ENCODE measurements at places on chromosomes 7 and 10.

DNA sequence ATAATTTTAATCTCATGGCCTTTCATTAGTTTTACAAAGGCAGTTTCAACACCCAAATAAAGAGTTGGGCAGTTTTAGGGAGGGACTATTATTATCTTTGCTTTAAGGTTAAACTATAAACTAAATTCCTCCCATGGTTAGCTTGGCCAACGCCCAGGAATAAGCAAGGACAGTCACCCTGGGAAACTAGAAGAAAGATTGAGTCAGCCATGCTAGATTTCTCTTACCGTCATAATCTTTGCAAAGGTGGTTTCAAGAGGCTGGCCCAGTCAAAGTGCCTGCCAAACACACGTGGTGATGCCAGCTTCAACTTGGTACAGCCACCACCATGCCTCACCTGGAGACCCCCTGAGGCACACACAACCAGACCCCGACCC lies 317.4 kb upstream of the SP8 start:
- no peaks in the 10 kb centered on the region for H3K36me3 ChIP-seq
- no peaks in the 10 kb centered on the region for H3K27me3 ChIP-seq
- H3K4me1 ChIP-seq, result no peaks in the 10 kb centered on the region
- H3K4me3 ChIP-seq, result no peak overlapping the region

DNA sequence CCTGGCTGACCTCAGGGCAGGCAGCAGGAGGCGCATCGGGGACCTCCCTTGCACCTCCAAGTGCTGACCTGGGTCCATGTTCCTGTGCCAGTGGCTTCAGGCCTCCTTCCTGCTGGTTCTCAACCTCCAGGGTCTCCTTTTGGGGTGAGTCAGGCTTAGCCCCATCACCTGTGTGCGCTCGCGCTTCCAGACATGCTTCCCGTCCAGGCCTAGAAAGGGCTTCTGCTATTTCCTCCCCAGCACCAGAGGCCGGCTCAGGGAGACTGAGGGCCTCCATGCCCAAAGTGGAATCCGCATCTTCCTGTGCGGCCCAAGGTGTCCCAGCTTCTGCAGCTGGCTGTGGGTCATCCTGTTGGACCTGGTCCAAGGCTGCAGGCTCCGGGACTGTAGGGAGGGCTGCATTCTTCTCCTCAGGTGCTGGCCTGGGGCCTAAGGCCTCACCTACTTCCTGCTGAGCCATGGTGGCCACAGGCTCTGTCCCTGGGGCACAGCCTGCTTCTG lies 5.9 kb downstream of the NACAD start:
- no peak overlapping the region for H3K27ac ChIP-seq
- peaks cover under 1% of the 10 kb centered on the region for H3K4me1 ChIP-seq
- H3K4me3 ChIP-seq, result no peak overlapping the region
- DNase-seq, result no peak

DNA sequence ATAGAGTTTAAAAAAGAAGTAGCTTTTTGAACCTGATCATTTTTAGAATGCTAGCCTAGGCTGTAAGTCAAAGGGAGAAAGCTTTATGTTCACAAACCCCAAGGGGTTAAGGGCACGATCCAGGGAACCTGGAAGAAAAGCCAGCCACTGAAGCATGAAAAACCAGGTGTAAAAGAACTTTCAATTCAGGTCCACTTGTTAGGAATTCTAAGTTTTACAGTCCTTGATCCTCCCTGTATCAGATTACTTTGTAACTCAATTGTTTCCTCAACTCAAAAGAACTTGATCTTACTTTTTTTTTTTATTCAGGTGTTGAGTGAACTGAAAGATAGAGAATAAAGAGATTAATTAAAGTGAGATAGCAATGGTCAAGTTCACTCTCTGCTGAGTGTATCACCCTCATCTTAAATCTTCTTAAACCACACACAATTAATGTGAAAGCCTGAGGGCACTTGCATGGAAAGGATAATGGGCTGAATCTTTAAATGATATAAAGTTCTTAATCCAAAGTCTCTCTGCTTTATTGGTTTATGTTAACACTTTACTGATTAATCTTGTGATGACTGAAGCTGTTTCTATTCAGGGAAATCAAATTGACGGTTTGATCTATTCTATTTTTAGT lies 672.2 kb upstream of the LRRN3 start:
- H3K27me3 ChIP-seq, result peaks cover 3% of the 10 kb centered on the region
- H3K36me3 ChIP-seq, result no peaks in the 10 kb centered on the region
- H3K4me1 ChIP-seq, result no peaks in the 10 kb centered on the region
- H3K4me3 ChIP-seq, result no peak overlapping the region
- DNase-seq, result no peak
- H3K27ac ChIP-seq, result no peak overlapping the region

GRCh38 chr7:64045301-64046040 lies at the start of gene ZNF727:
Gene ZNF727 (plus strand): TSS chr7:64045434. CDS start chr7:64045622, 188 bp downstream.
- no peaks in the 10 kb centered on the region for H3K4me1 ChIP-seq
- peaks cover 3% of the 10 kb centered on the region for H3K36me3 ChIP-seq
- peak within 1 kb of the TSS; percentile 76 for H3K27ac ChIP-seq
- H3K4me3 ChIP-seq, result peak within 1 kb of the TSS; percentile 66

DNA sequence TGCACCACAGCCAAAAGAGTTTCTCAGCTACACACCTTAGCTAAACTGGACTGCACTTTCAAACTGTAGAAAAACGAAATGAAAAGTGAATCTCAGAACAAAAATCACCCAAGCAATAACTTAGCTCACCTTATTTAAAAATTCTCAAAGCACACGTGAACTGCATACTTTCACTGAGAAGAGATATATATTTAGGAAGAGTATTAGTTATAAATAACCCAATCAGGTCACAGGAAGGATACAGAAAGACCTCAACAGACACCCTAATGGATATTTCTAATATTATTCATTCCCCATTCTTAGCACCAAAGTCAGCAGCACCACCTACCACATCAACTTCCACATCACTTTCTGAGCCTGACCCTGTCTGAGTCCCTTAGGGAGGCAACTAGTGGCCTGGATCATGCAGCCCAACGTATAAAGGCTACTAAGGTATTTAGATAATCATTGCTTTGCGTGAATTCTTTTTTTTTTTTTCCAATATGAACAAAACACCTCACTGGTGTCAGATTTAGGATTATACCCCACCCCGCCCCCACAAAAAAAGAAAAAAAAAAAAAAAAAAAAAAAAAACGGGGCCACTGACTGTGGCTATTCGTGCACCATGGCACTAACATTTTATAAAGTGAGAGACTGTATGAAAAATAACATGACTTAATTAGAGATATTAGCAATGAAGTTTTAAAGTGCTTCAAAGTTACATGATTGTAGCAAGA lies 2.6 kb downstream of the ABI1 start:
- H3K27ac ChIP-seq, result peak overlapping the region; percentile 94
- peaks cover 48% of the 10 kb centered on the region for H3K4me1 ChIP-seq
- peaks cover 15% of the 10 kb centered on the region for H3K36me3 ChIP-seq
- H3K27me3 ChIP-seq, result peaks cover 2% of the 10 kb centered on the region

DNA sequence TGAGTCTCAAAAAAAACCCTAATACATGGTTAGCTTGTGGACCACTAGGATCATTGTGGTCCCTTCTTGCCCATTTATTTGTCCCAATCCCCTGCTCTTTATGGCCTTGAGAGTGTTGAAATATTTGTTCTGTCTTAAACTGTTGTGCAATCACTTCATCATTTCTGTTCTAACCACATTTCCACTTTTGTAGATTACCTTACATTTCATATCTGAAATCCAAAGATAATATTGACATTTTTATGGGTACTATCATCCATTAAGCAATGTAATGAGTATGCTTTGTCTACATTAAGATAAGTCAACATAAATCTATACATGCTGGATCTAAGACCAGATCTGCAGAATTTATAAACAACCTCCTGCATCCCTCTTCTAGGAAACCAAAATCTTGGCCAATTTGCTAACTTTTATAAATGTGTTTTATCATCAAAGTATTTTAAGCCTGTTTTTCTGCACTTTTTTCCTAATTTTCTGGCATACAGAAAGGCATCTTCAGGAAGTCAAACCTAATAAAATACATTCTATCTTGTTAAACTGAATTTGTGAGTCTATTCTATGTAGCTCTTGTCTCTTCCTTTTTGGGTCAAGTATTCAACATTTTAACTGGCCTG lies 359.4 kb upstream of the CELF2 start:
- H3K4me1 ChIP-seq, result no peaks in the 10 kb centered on the region
- peaks cover 7% of the 10 kb centered on the region for H3K27me3 ChIP-seq
- no peaks in the 10 kb centered on the region for H3K36me3 ChIP-seq
- no peak overlapping the region for H3K27ac ChIP-seq
- no peak for DNase-seq

GRCh38 chr10:32348297-32349198 lies 1.6 kb upstream of the EPC1 start:
- peak overlapping the region; percentile 70 for H3K27ac ChIP-seq
- no peak for DNase-seq
- H3K4me1 ChIP-seq, result peaks cover 73% of the 10 kb centered on the region
- H3K36me3 ChIP-seq, result peaks cover 52% of the 10 kb centered on the region
- peak overlapping the region; percentile 77 for H3K4me3 ChIP-seq

DNA sequence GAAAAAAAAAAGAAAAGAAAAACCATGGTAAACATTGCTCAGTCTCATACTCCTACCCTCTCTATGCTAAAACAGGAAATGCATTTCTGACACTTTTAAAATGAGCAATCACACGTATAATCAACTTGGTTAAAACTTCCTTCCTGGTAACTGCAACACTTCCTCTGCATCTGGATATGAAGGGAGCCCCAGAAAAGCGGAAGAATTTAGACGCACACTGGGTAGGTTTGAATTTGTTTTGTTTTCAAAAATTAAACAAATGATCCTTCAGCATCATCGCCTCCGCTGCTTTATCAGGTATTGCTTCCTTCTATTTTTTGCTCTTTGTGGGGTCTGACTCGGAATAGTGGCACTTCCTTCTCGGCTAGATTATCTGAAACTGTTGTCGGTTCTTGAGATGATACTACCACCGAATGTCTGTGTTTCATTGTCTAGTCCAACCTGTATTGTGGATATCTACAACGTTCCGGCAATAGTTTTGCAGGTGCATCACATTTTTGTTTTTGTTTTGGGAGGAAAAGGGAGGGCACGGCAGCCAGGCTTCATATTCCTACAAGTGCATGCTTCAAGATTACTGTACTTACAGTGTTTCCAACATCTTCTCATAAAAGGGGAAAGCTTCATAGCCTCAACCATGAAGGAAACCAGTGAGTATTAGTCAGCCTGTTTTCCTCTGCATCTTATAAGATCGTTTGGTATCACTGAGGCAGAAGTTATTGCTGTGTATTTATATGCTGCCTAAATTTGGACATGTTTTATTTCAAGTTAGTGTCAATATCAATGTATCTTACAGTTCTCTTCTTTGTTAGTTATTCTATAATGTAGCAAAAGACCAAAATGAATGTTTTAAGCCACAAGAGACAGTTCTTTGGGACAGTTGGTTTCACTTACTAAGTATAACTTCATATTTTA lies at the start of gene PIK3CG:
TSS of gene PIK3CG (plus strand) at position 153 of the 912 bp plus-strand sequence. CDS start 2,280 bp downstream, outside the sequence.
- H3K36me3 ChIP-seq, result peaks cover 39% of the 10 kb centered on the region
- H3K27me3 ChIP-seq, result no peaks in the 10 kb centered on the region
- peaks cover 52% of the 10 kb centered on the region for H3K4me1 ChIP-seq
- H3K27ac ChIP-seq, result peak within 1 kb of the TSS; percentile 94
- peak within 1 kb of the TSS; percentile 86 for H3K4me3 ChIP-seq
- peak; percentile 46 for DNase-seq

DNA sequence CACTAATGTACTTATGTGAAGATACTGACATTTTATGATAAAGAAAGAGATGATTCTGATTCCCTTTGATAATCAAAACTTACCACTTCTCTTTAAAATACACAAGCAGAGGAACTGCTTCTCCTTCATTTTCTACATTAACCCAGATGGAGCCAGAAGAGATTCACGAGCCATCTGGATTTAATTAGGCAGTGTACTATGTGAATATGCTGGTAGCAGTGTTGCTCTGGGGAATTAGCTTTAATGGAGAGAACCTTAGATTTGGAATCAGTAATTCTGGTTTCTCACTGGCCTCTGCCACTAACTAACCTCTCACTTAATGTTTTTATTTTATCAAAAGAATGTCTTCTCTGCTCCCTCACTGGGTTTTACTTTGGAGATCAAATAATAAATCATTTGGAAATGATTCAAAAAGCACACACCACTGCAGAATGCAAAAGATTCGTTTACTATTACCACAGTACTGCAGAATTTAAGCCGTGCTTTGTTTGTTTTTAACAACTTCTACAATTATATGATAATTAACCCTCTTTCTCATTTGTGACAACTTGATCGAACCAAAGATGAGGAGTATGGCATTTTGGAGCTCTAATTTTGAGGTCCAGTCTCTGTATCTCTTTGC lies 77.5 kb upstream of the PHYHIPL start:
- no peak overlapping the region for H3K27ac ChIP-seq
- H3K4me1 ChIP-seq, result no peaks in the 10 kb centered on the region
- DNase-seq, result no peak
- H3K4me3 ChIP-seq, result no peak overlapping the region
- no peaks in the 10 kb centered on the region for H3K36me3 ChIP-seq

GRCh38 chr7:114957444-114957843 lies 35.5 kb downstream of the MDFIC start:
- H3K4me3 ChIP-seq, result no peak overlapping the region
- H3K27me3 ChIP-seq, result no peaks in the 10 kb centered on the region
- DNase-seq, result no peak
- peaks cover 50% of the 10 kb centered on the region for H3K36me3 ChIP-seq
- peaks cover 17% of the 10 kb centered on the region for H3K4me1 ChIP-seq

DNA sequence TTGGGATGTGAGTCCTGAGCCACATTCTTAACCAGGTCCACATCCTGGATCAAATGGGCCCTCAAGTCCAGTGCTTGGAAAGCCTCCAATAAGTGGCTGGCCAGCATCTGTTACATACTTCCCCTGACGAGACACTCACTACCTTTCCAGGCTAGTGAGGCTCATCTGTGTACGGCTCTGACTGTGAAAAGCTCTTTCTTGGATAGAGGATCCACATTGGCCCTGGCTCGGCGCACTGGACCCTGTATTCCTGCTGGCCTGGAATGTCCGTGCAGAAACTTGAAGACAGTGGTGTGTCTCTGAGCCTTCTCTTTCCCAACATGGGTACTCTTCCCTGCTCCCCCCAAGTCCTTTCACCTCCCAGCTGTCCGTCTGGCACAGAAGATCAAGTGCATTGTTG lies 35.5 kb downstream of the MYL10 start:
- H3K4me1 ChIP-seq, result no peaks in the 10 kb centered on the region
- H3K27me3 ChIP-seq, result no peaks in the 10 kb centered on the region
- no peak overlapping the region for H3K4me3 ChIP-seq
- no peak for DNase-seq

GRCh38 chr10:81248886-81249285 lies 626.1 kb upstream of the NRG3 start:
- no peaks in the 10 kb centered on the region for H3K36me3 ChIP-seq
- H3K27me3 ChIP-seq, result no peaks in the 10 kb centered on the region
- H3K4me1 ChIP-seq, result no peaks in the 10 kb centered on the region
- DNase-seq, result no peak

- no peak for DNase-seq
- H3K36me3 ChIP-seq, result no peaks in the 10 kb centered on the region
- peak overlapping the region; percentile 83 for H3K4me3 ChIP-seq
- peaks cover 35% of the 10 kb centered on the region for H3K4me1 ChIP-seq
- peak overlapping the region; percentile 47 for H3K27ac ChIP-seq
Observed at GRCh38 chr7:39734633-39735004, 111.2 kb downstream of the RALA start.

GRCh38 chr10:123274306-123275135 lies 120.3 kb downstream of the BUB3 start:
- H3K27ac ChIP-seq, result no peak overlapping the region
- DNase-seq, result no peak
- no peaks in the 10 kb centered on the region for H3K4me1 ChIP-seq
